ENCODE measurements at places on chromosomes 2 and 18.

DNA sequence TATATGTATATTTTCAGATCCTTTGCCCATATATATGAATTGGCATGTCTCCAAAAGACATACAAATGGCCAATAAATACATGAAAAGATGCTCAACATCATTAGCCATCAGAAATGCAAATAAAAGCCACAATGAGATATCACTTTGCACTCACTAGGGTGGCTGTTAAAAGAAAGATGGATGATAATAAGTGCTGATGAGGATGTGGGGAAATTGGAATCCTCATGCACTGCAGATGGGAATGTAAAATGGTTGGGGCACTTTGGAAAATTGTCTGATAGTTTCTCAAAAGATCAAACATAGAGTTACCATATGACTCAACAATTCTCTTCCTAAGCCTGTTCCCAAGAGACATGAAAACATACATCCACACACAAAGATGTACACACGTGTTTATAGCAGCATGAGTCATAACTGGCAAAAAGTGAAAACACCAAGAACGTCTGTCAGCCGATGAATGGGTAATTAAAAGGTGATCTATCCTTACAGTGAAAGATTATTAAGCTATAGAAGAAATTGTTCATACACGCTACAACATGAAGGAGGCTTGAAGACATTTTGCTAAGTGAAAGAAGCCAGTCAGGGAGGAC lies 19.7 kb downstream of the NGEF start:
- DNase-seq = no peak

DNA sequence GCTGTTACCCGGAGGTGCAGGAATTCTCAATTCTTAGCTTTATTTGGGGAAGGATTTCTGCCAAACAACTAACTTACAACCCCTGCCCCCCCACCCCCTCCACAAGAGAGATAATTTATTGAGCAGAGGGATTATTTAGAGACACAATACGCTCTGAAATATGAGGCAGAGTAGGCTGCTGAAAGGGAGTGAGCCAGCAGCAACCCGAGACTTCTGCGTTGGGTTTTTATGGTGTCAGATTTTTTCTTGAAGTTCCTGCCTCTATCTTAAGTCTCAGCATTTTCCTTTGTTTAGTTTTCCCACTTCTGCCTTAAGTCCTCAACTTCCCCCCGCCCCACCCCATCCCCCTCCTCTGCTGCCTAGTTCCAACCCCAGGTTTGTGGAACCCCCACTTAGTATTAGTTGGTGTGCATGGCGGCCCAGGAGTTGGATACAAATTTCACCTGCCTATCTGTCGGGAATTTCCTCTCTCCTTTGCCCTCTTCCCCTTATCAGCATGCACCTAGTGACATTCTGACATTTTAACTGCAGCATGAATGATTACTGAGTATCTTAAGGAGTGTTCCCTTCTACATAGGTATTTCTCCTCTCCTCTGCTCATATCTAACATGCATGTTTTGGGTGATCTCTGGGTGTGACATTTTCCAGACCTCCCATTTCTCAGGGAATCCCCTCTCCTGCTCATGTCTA lies 1635.9 kb upstream of the LRRTM1 start:
- no peak for DNase-seq

DNA sequence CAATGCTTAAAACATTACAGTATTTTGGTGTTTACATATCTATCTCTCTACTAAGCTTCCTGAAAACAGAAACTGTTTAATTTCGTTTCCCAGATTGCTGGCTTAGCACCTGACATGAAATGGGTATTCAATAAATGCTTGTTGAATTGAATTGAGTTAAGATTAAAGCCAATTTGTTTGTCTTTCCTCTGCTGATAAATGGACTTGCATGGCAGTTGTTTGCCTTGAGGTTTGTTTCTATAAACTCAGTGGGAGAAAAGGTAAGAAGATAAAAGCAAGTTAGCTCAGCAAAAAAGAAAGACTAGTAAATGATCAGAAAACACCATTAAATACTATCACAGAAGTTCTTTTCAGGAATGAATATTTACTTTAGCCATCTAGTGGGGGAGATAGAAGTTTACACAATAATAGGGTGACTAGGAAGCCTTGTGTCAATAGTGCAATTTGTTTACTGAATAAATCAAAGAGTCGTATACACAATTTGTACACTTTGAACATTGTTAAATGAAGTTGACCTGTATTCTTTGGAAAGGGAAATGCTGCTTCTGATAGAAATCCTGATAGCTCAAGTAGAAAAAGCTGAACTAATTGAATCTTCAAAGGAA lies 754.5 kb upstream of the FAM98A start:
- no peak for DNase-seq

GRCh38 chr2:31404302-31404701 lies 10.2 kb downstream of the XDH start:
- DNase-seq = no peak

DNA sequence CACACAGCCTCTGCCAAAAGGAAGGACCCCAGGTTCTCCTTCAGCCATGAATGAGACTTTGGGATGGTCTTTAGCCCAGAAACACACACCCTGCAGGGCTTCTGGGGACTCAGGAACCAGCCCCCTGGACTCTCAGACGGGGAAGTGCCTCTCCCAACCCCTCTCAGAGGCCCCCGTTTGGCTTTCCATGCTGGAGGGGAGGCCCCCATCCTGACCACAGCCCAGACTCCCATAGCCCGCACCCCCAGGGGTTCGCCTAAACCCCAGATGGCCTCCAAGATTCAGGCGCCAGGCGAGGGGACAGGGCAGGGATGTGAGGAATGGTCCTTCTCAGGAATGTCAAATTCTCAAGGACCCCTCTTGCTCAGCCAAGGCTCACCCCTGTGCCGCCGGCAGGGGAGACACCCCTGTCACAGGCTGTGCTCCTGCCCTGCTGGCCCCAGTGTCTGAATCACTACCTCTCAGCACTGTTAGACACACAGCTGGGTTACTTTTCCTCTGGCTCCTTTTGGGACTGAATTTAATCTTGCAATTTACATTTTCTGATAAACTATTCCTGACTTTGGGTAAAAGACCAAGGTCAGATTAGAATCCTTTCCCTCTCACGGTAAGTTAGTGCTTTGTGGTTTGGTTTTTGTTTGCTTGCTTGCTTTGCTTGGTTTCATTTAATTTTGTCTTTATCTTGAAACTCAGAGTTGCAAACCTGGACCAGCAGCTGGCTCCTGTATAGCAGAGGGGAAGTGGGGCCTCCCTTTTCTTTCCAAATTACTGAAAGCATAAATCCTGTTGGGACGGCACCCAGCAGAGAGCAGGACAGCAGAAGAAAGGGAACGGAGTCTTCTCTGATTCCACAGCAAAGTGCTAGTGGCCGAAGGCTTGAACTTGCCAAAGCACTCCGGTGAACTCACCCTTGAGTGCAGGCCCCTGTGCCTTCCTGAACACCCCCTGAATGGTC lies 198.9 kb upstream of the RAB6C start:
- DNase-seq = no peak

DNA sequence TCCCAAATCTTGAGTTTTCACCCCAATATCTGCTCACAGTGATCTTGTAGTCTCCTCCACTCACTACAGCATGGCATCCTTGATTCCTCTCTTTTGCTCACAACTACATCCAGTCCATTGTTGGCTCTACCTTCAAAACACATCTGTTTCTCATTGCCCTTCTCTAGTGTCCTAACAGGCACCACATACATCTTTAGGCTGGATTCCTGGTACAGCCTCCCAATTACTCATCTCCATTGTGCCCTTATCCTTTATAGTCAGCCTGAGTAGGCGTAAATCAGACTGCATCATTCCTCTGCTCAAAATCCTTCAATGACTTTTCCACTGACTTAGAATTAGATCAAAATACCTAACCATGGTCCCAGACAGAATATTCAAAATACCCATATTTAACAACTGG lies 10.7 kb upstream of the TAF1B start:
- DNase-seq = no peak

- DNase-seq = no peak
Measured at GRCh38 chr18:56645415-56646016, 5.6 kb upstream of the WDR7 start.

- DNase-seq = no peak
Measured at GRCh38 chr2:33204945-33205344, 258.2 kb downstream of the LTBP1 start.

GRCh38 chr2:68698567-68699377 lies 35.8 kb upstream of the ARHGAP25 start:
- DNase-seq = no peak

DNA sequence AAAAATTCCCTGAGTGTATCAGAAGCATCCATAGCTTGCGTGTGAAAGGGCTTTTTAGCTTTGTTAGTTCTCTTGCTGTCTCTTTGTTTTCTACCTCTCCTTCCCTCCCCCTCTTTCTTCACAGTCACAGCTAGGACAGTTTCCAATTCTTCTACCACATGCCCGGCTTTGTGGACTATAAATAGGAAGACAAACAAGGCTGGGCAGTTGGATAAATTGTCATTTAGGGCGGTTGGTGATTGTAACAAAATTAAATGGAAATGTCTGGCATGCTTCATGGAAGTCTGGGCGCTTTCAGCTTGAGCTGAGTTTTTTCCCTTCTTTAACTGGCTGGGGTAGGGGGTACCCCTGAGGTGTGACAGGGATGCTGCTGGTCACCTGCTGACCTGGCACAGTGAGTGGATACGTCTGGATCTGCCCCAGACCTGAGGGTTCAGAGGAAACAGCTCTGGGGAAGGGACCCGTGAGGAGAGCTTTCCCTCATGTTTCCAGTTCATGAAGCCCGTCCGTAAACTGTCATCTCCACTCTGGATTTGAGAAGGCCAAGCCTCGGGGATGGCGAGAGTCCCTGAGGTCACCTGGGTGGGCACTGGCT lies 29.0 kb upstream of the GIGYF2 start:
- no peak for DNase-seq

GRCh38 chr18:13629841-13630715 lies 96.3 kb downstream of the FAM210A start:
- DNase-seq = no peak

- DNase-seq = no peak
Measured at GRCh38 chr18:74356959-74357358, 41.3 kb downstream of the C18orf63 start.

DNA sequence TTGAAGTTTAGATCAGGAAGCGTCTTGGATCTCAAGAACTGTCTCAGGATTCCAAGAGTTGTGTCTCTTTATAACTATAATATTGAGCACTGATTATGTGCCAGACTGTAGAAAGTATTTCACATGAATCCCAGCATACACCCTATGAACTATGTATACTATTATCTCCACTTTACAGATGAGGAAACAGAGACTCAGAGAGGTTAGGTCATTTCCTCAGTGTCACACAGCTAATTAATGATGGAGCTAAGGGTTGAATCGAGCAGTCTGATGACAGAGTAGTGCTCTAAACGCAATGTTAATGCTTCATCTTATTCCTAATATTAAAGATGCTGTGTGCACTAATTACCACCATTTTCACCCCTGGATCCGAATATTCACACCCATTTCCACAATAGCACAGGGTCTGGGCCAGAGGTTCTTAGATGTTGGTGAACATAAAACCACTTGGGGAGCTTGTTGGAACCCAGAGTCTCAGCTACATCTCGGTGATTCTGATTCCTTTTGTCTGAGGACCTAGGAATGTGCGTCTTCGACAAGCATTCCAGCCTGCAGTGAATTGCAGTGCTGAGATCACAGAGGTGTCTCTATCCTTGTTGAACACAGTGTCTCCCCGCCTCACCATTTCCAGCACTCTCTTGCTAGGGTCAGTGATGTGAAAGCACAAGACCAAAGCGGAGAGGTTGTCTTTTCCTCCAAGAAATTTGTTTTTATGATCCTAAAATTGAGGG lies 213.8 kb downstream of the SP3 start:
- DNase-seq = no peak

DNA sequence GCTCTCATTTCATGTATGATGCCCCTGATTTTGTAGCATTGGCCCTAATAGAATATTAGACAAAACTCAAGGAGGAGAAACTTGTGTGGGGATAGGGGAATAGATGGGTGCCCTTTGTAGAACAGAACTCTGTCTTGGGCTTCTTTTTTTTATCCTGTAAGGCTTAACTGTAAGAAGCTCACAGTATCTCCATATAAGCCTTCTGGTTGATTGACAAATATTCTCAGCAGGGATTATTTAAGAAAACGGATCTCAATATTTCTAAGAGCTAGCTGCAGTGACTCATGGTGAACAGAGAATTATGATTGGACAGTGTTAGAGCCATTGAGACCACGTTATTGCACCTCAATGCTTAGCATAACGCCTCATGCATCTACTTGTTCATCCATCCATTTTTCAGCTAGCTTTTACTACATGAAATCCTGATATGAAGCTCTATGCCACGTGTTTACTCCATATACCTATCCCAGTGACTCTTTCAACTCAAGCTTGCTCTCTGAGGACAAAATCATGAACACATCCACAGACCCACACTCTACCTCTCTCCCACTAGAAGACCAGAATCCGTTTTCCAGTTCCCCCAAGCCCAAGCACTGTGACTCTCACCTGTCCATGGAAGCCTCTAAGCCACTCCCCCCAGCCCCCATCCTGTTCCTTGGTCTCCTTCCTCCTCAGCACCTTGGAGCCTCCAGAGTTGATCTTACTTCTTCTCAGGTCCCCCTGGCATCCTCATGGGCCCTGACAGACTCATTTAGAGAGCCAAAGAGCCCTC lies 99.2 kb downstream of the BCL2L11 start:
- DNase-seq = no peak
